Activated T-cell treated with anti-CD3 and anti-CD28 coated beads, Interleukin-2, amount 50 U/mL, for 72 hours (primary cell): ENCODE measurements at places on chromosomes 7 and 10.

DNA sequence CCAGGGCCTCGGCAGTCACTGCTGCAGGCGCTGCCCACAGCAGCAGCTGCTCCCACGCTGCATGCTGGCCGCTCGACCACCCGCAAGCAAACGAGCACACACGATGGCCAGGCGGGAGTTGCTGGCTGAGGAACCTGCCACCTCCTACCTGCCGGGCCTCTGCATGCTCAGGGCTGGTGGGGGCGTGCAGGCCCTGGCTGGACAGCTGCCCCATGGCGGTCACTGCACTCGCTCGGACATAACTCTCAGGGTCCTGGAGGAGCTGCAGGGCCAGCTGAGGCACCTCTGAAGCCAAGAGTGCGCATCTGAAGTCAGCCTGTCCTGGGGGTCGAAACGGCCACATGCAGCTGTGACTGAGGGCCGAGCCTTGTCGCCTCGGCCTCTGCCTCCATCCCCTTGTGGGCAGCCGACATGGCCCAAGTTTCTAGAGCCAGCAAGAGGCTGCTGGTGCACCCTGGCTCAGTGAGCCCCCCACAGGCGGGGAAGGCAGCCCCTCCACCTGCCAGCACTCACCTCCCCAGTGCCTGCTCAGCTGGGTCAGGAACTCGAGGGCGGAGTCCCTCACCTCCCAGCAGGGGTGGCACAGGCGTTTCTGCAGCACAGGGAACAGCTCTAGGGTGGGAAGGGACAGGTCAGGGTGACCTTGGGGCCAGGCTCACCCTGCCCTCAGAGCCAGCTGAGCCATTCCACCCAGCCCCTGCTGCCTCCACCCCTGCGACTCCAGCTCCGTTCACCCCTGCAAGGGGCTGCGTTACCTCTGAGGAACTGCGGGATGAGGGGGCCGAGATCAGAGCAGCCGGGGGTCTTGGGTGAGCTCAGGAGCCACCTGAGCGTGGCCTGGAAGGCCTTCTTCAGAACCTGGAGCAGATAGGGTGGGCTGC, 16.1 kb downstream of the BRAT1 start:
- no peak for DNase-seq

GRCh38 chr10:79176949-79177602, 108.3 kb downstream of the ZMIZ1 start:
- DNase-seq, result no peak

GRCh38 chr10:91575044-91575610, 57.7 kb downstream of the PPP1R3C start:
- no peak for DNase-seq

GRCh38 chr7:2483494-2483893, 7.3 kb upstream of the GRIFIN start:
- DNase-seq, result no peak

- DNase-seq, result no peak
Measured at GRCh38 chr7:44607141-44608068, 978 bp downstream of the OGDH start.

DNA sequence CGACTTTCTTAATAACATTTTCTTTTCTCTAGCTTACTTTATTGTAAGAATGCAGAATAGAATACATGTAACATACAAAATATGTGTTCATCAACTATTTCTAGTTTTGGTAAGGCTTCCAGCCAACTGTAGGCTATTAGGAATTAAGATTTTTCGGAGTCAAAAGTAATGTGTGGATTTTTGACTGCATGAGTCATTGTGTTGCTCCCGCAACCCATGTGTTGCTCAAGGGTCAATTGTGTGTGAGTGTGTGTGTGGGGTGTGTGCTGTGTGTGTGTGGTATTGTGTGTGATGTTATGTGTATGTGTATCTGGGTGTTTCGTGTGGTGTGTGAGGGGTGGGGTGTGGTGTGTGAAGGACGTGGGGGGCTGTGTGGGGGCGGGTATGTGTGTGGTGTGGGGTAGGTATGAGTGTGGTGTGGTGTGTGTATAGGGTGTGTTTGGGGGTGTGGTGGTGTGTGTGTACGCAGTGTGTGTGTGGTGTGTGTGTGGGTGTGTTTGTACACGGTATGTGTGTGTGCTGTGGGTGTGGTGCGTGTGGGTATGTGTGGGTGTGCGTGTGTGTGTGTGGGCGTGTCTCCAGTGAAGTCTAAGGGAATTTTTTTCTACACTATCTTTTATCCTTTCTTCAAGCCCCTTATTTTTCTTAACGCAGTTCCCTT, 60.5 kb downstream of the RSU1 start:
- DNase-seq, result no peak

- DNase-seq, result no peak
Measured at GRCh38 chr10:32132357-32132946, 76.2 kb upstream of the KIF5B start.

- DNase-seq, result no peak
Measured at GRCh38 chr7:41584746-41585145, 118.1 kb downstream of the INHBA start.
